Tibial nerve (tissue), 4 donors: ENCODE measurements at places on chromosomes 4 and X. TPM values are rescaled to one million over a fixed set of nuclear protein-coding genes. Genes with fewer than 3 reads are reported as not detected.

IGSF1 gene
- total RNA-seq = 11.4 TPM

DNA sequence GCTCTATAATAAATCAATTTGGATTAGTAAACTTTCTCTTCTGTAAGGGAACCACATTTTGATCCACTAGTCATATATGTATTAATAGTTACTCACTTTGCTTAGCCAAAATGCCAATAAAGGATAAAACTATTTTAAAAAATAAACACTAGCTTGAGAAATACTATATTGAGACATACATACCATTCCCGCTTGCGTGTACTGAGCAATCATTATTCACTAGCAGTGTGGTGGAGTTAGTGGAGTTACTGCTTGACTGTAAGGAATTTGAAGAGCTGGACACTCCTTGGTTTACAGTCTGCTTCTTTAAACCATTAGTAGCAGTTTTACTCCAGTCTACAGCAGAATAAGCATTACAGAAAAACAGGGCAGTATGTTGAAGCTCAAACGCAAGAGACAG lies 10.8 kb upstream of the PHKA2 start:
- no peak overlapping the region for H3K27ac ChIP-seq
- no peak for DNase-seq
- no peaks in the 10 kb centered on the region for H3K27me3 ChIP-seq
- H3K4me3 ChIP-seq = no peak overlapping the region
- H3K36me3 ChIP-seq = no peaks in the 10 kb centered on the region
- H3K4me1 ChIP-seq = no peaks in the 10 kb centered on the region

SPANXB1 gene
- not detected for total RNA-seq

- no peaks in the 10 kb centered on the region for H3K4me1 ChIP-seq
- no peak for DNase-seq
- no peak overlapping the region for H3K4me3 ChIP-seq
- no peaks in the 10 kb centered on the region for H3K36me3 ChIP-seq
These were observed 38.0 kb upstream of the ADGRL3 start for GRCh38 chr4:61162116-61162515.

CENPE gene
- 0.90 TPM for total RNA-seq

HNRNPD gene
- total RNA-seq = 95.4 TPM

BTC gene
- total RNA-seq = 0.30 TPM
